A172 (cell line): ENCODE measurements at places on chromosomes 2 and 18.
A peak's percentile ranks its signal among the peaks of the same experiment; 100 is the strongest.

DNA sequence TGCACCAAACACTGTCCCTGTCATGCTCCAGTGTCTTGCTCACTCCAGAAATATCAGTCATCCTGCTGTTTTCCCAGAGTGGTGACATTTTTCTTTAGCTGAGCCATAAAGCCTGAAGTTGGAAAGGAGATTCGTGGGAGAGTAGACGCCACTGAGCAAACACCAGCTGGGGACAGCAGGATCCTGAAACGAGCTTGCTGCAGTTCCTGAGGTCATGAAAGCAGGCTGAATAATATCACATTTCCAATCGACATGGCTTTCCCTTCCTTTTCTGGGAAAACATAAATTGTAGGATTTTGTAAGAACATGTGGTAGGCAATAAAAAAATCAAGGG lies 276.4 kb downstream of the CDCA7 start:
- peak; percentile 33 for DNase-seq

DNA sequence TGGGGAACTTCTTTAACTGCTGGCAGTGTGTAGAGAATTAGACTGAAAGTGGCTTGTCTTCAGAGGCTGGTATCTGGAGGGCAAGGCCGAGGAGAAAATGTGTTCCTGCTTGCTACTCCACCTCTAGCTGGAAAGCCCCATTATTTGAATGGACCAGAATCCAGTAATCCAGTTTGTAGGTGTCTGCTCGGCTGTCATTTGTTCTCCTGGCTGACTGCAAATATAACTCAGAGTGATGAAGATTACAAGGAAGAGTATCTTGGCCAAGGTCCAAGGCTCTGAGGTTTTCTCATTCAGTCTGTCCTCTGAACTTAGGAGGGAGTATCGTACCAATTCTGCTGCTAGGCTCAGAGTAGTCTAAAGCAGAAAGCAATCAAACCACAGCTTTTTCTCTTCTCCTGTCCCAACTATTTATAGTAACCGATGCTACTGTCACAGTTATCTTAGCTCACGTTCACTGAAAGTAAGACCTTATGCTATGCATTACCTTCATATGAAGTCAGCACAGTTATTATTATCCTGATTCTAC lies 228.6 kb downstream of the SETBP1 start:
- no peak for DNase-seq

GRCh38 chr18:75133721-75134610 lies 75.0 kb downstream of the PTGR3 start:
- DNase-seq: no peak

GRCh38 chr18:35716169-35716831 lies 134.8 kb downstream of the GALNT1 start:
- no peak for DNase-seq

DNA sequence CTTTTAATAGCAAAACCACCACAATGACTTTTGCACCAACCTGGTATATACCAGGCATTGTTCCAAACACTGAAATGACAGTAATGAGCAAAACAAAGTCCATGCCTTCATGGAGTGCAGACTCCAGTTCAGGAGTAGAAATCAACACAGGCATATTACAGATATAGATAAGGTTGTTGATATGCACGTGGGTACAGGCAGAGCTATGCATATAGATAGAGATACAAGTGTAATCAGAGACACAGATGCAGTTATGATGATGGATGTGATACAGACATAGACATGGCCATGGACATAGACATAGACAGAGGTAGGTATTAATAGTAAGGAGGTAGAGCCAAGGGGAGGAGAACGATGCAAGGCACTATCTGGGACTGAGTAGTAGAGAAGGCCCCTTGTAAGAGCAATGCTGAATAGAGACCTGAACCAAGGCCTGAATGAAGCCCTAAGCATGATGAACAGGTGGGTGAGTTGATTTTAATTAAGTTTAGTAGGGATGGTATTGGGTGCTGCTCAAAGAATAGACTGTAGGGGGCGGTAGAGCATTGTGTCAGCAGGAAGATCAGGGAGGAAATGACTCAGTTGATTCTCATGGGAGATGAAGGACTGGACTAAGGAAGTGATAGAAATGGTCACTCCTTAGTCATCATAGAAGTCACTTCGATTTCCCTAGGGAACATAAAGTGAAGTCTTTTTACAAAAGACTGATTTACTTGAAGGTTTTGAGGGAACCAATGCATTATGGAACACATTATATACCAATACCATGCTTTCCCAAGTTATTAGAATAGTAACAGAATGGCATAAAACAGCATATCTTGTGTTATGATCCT lies 39.4 kb downstream of the CMPK2 start:
- DNase-seq: peak; percentile 94

- DNase-seq: no peak
Observed at GRCh38 chr2:1973636-1974035, 229.3 kb upstream of the PXDN start.

DNA sequence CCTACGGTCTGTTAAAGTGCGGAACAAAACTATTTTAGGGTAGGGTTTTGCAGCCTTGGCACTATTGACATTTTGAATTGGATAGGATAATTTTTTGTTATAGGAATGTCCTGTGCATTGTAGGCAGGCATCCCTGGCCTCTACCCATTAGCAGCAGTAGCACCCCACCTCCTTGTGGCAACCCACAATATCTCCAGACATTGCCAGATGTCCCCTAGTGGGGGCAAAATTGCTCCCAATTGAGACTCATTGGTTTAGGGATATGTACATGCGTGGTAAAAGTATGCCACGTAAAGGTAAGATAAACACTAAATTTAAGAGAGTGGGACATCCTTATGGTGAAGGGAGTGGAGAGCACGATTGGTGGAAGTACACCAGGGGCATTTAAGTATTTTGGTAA lies 4.6 kb downstream of the MIB1 start:
- no peak for DNase-seq

- no peak for DNase-seq
Observed at GRCh38 chr2:8563814-8564474, 117.9 kb upstream of the ID2 start.

GRCh38 chr2:184472481-184472880 lies 125.8 kb upstream of the ZNF804A start:
- no peak for DNase-seq

DNA sequence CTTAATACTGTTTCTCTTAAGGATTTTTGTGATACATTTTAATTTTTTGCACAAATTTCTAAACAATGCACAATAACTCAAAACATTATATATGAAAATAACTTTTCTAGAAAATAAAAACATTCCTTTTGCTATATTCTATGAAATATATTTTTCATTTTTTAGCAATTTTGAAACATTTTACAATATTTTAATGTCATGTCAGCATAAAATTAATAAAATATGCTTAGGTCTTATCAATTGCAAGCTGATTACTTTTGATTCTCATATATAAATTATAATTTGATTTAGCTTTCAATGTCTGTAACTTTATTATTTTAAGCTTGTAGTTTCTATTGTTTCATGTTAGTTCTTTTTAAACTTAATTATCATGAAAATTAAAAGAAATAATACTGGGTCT lies 898.7 kb downstream of the TMEM182 start:
- DNase-seq: no peak

DNA sequence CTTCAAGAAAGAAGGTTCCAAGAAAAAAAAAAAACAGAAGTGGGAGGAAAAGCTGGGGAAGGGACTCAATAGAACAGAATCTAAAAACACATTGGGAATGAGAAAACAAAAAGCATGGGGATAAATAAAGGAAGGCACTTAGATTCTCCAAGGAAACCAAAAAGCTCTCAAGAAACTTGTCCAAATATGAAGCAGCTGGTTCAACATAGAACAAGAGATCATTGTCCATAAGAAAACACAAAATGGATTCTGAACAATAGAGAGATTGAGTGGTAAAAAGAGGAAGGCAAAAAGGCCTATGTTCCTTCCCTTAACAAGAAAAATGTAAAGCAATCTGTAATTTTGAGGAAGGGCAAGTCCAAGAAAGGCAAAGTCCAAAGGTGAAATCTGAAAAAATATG lies 32.9 kb upstream of the ALK start:
- DNase-seq: no peak

- no peak for DNase-seq
Observed at GRCh38 chr2:37780387-37780676, 108.9 kb upstream of the CDC42EP3 start.

GRCh38 chr2:196528486-196529223 lies 110.9 kb upstream of the CCDC150 start:
- DNase-seq: no peak

DNA sequence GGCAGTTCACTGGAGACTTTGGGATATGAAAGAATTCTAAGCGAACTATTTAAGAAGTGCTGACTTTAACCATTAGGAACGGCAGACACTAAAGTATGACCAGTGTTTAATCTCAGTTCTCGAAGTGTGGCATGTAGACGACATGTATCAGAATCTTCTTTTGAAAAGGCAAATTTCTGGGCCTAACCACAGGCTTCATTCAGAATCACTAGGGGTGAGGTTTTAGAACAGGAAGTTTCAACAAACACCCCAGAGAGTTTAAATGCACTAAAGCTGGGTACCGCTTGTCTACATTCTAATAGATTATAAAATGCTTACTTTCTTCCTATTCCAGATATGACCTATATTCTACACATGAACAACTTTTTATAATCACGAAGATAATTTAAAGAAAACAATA lies 180.3 kb downstream of the ANKRD44 start:
- no peak for DNase-seq

DNA sequence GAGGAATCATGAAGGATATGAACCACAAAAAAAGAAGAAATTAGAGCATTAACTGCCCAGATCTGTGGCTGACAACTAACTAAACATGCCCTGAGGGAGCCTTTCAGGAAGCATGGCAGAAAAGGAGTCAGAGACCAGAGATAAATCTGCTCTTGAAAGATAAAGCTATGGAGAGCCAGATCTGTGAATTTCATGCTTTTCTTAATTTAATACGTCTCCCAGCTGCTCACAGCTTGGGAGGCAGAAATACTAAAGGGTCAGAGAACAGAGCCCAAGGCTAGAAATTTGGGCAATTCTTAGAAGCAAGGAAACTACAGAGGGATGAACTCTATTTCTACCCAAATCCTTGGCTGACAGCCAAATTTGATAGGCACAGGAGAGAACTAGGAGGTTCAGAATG lies 223.0 kb upstream of the DPP10 start:
- no peak for DNase-seq

DNA sequence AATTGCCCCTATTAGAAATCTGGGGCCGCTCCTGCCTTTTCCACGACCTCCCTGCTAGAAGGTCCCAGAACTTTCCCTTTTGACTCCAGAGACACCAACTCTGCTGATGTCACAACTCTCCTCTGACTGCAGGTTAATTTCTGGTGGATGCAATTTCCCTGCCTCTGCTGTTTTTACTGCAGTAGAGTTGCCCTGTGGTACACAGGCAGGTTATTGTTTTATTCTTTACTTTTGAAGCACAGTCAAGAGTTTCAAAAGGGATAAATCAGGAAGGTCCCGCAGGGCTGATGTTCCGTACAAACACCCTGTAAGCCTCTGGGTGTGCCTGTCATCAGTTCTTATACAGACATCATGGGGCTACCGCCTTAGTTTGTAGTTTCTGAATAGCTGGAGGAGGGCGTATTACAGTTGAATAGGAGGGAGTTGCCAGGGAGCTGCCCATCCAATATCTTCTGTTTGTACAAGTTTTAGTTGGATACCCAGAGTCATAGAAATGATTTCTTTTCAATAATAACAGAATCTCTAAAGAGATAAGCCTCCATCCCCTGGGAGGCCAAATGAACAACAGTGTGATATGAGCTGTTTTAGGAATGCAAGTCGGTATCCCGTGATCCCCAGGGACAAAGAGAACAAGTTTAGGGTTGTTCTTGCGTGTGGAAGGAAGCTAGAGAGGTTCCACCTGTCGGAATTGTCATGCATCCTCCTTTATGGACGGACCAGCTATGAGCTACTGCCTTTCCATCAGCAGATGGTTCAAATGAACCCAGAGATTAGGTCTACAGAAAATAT lies 108.4 kb upstream of the COPS8 start:
- no peak for DNase-seq

GRCh38 chr2:159683817-159684216 lies 28.5 kb upstream of the MARCHF7 start:
- DNase-seq: no peak

- no peak for DNase-seq
Observed at GRCh38 chr2:191836853-191837769, 9.8 kb downstream of the CAVIN2 start.

DNA sequence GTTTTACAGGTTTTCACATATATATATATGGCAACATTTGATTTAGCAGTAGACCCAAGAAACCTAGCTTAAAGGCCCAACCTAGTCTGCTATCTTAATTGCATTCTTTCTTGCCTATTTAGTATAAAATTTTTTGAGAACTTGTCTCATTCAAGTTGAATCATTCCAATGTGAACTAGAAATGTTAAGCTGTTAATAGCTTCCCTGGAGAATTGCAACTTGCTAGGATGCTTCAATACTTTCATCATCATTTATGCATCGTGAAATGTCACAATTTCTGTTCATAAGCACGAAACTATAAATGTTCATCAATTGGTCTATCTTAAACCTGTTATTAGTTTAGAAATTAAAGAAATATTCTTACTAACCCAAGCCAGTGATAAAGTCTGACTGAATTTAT lies 217.6 kb downstream of the BABAM2 start:
- DNase-seq: no peak

GRCh38 chr2:161386228-161386824 lies 29.8 kb upstream of the TBR1 start:
- DNase-seq: no peak

- no peak for DNase-seq
Observed at GRCh38 chr2:16312771-16313170, 352.9 kb downstream of the CYRIA start.

- DNase-seq: no peak
Observed at GRCh38 chr2:26901326-26902183, 53.6 kb downstream of the DPYSL5 start.

GRCh38 chr18:44584900-44585299 lies 95.8 kb upstream of the SETBP1 start:
- DNase-seq: no peak

GRCh38 chr18:60693426-60693825 lies 320.9 kb upstream of the MC4R start:
- peak; percentile 16 for DNase-seq

GRCh38 chr2:178317811-178318210 lies 123.5 kb downstream of the OSBPL6 start:
- no peak for DNase-seq

- no peak for DNase-seq
Observed at GRCh38 chr2:140714586-140714985, 1416.2 kb downstream of the LRP1B start.

DNA sequence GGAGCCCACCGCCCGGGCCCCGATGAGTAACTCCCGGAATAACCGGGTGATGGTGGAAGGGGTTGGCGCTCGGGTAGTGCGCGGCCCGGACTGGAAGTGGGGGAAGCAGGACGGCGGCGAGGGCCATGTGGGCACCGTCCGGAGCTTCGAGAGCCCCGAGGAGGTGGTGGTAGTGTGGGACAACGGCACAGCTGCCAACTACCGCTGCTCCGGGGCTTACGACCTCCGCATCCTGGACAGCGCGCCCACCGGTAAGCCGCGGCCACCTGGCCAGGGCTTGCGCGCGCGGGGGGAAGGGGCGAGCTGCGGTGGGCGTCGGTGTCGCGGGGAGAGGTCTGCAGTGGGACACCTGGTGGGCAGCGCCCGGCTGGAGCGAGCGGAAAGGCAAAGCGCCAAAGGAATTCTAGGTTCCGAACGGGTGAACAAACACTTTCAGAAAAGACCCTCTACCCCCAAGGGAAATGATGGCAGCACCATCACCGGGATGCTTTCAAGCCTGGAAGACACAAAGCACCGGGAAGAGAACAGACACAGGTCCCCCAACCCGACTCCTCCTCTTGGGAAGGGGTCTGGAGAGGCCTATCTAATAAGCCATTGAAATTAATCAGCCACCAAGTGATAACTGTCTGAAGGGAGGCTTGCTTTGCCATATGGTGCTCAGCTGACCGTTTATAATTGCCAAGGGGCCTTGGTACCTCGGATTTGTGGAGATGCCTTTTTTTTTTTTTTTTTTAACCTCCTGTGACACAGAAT lies 1.1 kb downstream of the MIB1 start:
- no peak for DNase-seq
